Renal pelvis (tissue), 12 donors: ENCODE measurements at places on chromosomes 7 and 10. TPM values are rescaled to one million over a fixed set of nuclear protein-coding genes. Genes with fewer than 3 reads are reported as not detected.

DNA sequence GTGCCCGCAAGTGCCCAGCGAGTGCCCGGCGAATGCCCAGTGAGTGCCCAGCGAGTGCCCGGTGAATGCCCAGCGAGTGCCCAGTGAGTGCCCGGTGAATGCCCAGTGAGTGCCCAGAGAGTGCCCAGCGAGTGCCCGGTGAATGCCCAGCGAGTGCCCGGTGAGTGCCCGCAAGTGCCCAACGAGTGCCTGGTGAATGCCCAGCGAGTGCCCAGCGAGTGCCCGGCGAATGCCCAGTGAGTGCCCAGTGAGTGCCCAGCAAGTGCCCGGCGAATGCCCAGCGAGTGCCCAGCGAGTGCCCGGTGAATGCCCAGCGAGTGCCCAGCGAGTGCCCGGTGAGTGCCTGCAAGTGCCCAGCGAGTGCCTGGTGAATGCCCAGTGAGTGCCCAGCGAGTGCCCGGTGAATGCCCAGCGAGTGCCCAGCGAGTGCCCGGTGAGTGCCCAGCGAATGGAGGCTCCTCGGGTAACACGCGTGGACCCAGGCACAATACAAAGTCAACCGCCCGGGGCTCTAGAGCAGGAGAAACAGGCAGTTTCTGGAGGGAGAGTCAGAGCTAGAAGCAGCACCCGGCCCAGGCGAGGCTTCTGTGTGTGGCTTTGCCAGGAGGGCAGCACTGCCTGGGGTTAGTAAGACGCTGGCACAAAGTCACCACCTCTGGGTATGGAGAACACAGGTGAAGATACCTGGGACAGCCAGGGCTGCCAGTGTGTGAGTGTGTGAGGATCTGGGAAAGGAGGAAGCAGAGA, 38.2 kb upstream of the CFAP46 start:
- no peak for DNase-seq

DNA sequence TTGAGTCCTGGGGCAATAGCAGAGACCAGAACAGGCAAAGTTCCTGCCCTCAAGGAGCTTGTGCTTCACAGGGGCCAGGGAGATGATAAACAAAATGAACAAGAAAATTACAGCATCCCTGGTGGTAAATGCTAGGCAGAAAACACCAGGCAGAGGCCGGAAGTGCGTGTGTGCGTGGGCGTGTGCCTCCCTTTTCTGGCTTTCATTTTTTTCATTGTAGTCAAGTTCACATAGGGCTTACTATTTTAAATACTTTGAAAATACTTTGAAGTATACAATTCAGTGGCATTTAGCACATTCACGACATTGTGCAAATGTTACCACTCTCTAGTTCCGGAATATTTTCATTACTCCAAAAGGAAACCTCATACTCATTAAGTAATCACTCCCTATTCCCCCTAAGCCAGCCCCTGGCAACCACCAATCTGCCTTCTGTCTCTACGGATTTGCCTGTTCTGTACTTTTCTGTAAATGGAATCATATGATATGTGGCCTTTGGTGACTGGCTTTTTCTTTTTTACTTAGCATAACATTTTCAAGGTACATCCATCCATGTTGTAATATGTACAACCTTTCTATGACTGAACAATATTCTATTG, 88.1 kb upstream of the PDCD4 start:
- no peak for DNase-seq

DNA sequence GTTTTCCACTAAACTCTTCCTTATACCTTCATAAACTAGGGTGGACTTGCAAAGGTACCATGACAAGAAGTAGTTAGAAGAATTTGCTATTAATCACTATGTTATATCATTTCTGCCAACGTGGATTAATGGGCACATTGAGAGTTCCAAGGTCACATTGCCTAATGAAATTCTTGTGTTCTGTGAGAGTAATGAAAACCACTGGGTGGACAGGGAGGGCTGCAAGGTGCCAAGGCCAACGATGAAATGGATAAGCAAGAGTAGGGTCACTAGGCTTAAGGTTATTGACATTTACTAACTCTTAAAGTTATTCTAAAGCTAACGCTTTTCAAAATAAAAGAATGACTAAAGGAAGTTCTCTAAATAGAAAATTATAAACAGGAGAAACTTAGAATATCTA, 6.6 kb upstream of the ABCB4 start:
- no peak for DNase-seq

- DNase-seq, result no peak
Observed at GRCh38 chr10:63718006-63718405, 196.8 kb downstream of the REEP3 start.

- no peak for DNase-seq
Observed at GRCh38 chr10:1448252-1448930, 288.9 kb downstream of the ADARB2 start.

GRCh38 chr7:64183126-64183742, 23.8 kb upstream of the ZNF735 start:
- DNase-seq, result no peak

- no peak for DNase-seq
Observed at GRCh38 chr10:63753808-63754207, 232.6 kb downstream of the REEP3 start.

DNA sequence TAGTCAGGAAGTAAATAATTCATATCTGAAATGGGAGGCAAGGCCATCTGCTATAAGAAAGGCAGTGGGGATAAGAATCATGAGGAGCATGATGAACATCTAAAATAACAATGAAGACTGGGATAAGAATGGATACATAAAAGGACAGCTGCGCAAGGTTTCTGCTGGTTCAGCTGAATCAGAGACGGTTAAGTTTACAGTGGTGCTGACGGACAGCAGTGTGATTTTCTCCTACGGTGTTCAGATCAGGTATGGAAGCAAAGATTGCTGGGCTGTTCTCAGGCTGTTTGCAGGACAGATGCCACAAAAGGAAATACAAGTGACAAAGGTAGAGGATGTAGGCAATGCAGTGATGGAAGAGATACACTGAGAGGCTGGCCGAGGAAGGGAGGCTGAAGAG, 8.4 kb downstream of the CYCS start:
- no peak for DNase-seq

DNA sequence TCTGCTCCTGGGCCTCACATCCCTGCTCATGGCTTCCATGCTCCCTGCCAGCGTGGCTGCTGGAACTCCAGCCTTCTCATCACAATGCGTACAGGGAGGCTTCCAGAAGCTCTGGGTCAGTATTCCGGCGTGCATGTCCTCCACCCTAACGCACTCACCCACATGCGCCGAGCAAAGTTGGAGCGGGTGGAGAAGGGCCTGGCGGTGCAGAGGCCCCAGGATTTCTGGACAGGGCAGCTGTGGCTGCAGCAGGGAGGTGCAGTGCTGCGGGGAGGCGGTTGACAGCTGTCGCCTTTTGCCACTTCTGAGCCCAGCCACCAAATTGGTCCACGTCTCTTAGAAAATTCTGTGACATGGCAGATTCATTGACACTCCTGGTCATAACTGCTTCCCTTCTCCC, 33.6 kb upstream of the FAM20C start:
- no peak for DNase-seq

The SSC4D gene
- polyA plus RNA-seq, result 5.2 TPM

The PRSS1 gene
- not detected for polyA plus RNA-seq

The SYT15B gene
- 2.8 TPM for polyA plus RNA-seq

The SPDYE9 gene
- polyA plus RNA-seq, result 1.3 TPM

The ANXA7 gene
- 84.4 TPM for polyA plus RNA-seq

The MPP7 gene
- polyA plus RNA-seq, result 7.6 TPM

The CREB5 gene
- 11.0 TPM for polyA plus RNA-seq

The C7orf33 gene
- not detected for polyA plus RNA-seq

The TDRD1 gene
- polyA plus RNA-seq, result 0.04 TPM

The ZNF735 gene
- not detected for polyA plus RNA-seq

The ADAMTS14 gene
- polyA plus RNA-seq, result 1.2 TPM
